AML-193 (cell line): ENCODE measurements at places on chromosomes 11 and 22.

- DNase-seq = no peak
These were observed 59.2 kb downstream of the DDIAS start for GRCh38 chr11:82960779-82961143.

GRCh38 chr11:71140206-71140919 is 112.0 kb downstream of the SHANK2 start:
- no peak for DNase-seq

GRCh38 chr11:19602891-19603290 is 109.7 kb upstream of the NAV2 start:
- no peak for DNase-seq

DNA sequence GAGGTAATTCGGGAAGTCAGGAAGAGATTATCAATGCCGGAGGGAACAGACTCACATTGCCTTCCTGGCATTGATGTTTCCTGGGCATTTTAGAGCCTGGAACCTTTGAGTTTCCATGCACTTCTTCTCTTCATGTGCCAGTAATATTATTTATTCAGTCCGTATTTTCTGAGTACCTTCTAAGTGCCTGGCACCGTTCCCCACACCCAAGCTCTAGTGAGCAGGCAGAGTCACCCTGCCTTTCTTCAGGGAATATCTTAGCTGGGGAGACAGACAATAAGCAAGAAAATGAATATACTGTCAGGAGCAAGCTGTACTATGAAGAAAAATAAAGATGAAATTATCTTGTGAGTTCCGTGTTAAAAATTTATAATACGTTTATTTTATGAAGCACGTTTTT is 136.2 kb upstream of the SEZ6L start:
- DNase-seq = no peak

GRCh38 chr22:43447380-43447779 is 35.6 kb downstream of the MPPED1 start:
- no peak for DNase-seq

- peak; percentile 44 for DNase-seq
These were observed 15.6 kb upstream of the CYP2R1 start for GRCh38 chr11:14907411-14908213.

DNA sequence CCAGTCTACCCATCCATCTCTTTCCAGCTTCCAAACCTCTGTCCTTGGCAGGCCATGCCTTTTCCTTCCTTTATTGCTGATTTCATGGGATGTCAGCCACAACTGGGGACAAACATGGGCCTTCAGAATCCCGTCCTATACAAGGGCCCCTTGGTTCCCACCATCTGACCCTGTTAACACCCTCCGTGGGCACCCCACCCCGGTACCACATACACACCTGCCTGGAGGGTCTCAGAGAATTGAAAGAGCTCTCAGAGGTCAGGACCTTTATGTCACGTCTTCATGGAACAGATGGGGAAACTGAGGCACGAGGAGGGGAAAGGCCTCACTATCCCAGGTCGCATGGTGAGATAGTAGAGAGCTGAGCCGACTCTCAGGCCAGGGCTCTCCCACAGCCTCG is 53.0 kb downstream of the MPPED1 start:
- DNase-seq = no peak

DNA sequence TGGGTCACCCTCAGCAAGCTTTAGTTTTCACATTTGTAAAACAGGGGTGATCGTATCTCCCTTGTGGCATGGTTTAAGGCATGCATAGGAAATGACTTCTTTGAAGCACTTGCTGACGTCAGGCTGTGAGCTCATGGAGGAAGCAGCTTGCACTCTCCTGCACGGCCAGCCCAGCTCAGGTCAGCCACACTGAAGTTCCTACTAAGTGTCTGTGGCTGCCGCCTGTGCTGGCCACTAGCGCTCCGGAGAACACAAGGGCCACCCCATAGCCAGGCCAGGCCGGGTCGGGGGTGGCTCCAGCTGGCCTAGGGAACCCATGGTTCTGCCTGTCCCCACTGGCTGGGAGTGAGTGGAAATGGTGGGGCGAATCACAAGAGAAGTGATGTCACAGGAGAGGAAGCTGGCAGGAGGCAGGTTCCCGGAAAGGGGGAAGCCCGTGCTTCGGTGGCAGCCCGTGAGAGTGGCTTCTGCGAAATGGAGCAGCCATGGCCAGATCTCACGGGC is 28.2 kb downstream of the KCTD17 start:
- DNase-seq = no peak

GRCh38 chr11:23789938-23790371 is 706.9 kb upstream of the LUZP2 start:
- DNase-seq = no peak

DNA sequence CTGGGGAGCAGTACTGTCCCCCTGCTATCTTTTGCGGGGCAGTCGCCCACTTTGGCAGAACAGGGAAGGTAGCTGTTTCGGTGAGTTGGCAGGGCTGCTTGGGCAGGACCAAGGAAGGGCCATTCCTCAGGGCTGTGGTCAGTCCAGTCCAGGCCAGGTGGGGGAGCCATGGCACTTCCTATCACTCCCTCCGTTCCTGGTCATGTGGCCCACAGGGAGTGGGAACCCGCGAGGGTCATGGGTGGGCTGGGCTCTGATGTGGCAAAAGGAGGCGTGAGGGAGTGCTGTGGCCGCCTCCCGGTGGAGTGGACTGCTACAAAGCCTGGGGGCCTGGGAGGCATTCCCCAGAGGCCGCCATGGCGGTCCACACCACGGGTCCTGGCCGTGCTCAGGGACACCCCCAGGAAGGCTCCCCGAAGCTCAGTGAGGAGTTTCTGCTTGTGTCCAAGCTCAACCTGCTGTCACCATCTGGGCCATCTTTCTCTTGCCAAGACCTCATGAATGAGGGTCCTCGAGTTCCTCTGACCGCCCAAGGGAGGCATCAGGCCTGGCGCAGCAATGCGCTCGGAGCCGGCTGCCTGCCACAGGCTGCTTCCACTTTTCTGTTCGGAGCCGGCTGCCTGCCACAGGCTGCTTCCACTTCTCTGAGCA is 11.9 kb downstream of the CHID1 start:
- DNase-seq = no peak

DNA sequence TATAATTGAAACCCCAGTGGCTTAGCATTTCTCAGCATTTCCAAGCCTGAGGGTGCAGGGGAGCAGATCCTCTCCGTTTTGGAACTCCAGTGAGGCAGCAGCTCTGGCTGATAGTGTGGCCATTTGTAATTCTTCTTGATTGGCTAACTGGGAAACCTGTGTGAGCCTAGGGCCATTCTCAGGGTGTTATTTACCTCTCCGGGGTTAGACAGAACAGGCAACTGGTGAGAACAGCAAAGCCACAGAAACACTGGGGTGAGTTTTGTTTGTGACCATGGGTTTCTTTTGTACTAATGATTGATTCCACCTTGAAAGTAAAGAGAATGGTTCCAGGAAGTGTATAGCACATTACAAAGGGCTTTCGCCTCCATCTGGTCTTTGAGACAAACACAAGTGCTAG is 2.4 kb upstream of the OR4X2 start:
- DNase-seq = no peak

GRCh38 chr11:48081151-48082010 is 101.0 kb downstream of the PTPRJ start:
- peak; percentile 4 for DNase-seq

- DNase-seq = peak; percentile 19
These were observed 47.8 kb downstream of the DBX1 start for GRCh38 chr11:20112291-20113148.

DNA sequence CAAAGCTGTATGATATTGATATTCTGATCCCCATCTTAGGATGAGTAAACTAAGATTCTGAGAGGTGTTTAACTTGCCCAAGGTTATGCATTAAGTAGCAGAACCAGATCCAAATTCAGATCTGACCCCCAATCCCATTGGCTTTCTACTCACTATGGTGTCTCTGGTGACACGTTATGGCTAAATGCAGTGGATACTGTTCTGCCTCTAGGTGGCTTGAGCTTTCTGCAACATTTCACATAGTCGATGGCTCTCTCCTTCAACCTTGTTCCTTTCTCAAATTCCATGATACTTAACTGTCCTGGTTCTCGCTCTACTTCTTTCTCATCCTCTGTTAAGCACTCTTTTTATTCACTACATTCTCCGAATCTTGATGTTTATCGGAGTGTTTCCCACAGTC is 9.4 kb downstream of the C11orf97 start:
- DNase-seq = peak; percentile 61
